ENCODE measurements at places on chromosomes 2 and 18.
A peak's percentile ranks its signal among the peaks of the same experiment; 100 is the strongest.

GRCh38 chr18:58015065-58015780 lies 28.8 kb upstream of the NEDD4L start:
- DNase-seq = no peak

- DNase-seq = no peak
Observed at GRCh38 chr2:237062585-237062984, 23.1 kb upstream of the COPS8 start.

- no peak for DNase-seq
Observed at GRCh38 chr2:85718009-85718391, 23.8 kb downstream of the GNLY start.

GRCh38 chr2:12733846-12734245 lies 17.1 kb downstream of the TRIB2 start:
- DNase-seq = no peak

DNA sequence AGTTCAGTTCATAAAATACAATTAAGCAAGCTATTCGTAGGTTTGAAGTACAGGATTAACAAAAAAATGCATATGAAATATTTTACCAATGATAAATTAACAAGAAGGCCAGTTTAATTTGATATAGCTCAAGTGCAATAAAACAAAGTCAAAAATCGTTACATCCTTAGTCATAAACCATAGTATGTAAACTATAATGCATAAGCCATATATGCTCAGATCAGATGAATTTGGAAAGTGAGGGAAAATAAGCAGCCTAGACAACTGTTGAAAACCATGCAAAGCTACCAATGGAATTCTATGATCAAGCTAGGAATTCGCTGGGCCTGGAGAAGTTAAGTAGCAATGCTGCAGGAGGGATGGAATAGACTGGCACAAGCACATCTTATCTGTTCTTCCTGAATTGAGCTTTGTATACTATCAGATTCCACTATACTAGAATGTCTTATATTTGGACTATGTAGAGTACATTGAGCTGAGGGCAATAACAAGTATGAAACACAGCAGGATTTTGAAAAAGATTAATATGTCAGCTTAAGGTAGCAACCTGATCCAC lies 682.0 kb downstream of the IRS1 start:
- no peak for DNase-seq

- DNase-seq = no peak
Observed at GRCh38 chr2:125730921-125731320, 925.0 kb upstream of the GYPC start.

DNA sequence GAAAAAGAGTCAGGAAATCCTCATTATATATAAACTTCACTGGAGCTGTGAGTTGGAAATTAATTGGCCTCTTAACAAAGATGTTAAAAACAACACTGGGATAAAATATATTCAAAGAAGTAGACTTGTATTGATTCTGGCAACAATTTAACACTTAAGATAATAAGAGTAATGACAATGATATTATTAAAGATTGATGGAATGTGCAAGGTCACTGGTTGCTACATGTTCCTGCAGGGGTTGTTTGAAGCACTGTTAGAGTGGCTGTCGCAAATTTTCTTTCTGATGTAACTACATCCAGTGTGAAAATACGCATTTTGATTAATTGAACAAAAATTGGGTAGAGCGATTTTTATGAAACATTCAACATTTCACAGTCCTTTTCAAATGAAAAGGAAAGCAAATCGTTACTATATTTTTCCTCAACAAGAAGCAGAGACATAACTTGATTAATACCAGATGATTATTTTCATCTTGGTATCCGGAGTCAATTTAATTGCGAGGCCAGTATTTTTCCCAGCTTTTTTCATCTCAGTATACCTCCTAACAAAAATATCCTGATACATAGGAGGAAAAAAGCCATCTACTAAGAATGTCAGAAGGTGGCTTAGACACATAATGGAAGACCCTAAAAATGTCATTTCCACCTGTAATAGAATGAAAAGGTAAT lies 6.1 kb downstream of the PTGR3 start:
- no peak for DNase-seq

GRCh38 chr18:45316127-45316526 lies 299.1 kb upstream of the SLC14A2 start:
- no peak for DNase-seq

GRCh38 chr2:108635630-108636354 lies 83.5 kb upstream of the RANBP2 start:
- DNase-seq = no peak

GRCh38 chr2:157486596-157487270 lies 42.8 kb upstream of the CYTIP start:
- DNase-seq = no peak

DNA sequence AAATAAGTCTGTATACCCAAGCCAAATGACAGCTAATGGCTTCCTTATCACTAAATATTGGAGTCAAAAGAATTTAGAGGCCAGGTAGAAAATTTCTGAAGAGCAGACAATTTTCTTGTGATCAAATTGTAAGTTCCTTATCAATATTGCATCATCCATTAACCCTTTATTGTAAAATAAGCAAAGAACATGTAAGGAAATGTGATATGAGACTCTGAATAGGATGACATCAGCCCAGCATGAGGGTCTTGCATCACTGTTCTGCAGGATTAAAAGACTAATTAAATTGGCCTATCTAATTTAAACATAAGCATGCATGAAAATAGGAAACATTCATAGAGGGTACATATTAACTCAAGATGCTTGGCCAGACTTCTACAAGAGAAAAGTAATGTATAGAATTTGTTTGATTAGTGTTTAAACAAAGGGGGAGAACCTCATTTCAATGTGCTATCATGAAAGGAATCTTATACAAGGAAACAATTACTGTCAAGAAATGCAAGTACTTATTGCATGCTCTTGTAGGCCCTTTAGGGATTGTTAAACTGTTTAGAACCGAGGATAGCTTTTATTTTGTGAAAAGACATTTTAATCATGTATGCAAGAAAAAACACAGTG lies 302.9 kb downstream of the PRKCE start:
- no peak for DNase-seq

DNA sequence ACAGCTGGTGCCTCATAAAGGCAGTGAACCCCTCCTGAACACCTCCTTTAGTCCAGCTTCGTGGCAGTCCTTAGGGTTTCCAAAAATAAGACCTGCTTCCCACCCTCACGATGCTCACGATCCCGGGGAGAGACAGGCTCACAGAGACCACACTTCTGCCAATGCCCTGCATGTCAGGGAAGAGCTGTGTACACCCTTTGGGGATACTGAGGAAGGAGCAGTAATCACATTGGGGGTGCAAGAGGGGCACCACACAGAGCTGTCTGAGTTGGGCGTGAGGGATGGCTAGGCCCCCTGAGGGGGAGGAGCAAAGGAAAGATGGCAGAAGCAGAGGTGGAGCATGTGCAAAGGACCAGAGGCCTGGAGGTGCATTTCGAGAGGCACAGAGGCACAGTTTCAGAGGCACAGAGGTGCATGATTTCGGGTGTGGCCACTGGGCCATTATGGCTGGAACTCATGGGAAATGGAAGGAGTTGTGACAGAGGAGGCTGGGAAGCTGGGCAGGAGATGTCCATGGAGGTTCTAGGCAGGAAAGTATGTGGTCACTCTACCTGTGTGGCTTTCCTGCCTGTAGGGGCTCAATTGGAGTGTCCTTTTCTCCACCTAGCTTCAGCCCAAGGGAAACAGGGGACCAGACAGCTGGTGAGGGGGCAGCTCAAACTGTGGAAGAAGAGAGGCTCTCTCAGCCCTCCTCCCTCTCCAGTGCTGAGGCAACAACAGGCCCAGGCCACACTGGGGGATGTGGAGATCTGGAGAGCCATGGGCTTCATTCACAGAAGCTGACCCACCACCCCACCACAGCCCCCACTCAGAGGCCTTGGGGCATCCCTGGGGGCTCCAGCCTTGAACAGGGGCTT lies 115.9 kb downstream of the CAPN13 start:
- DNase-seq = no peak

GRCh38 chr2:224925061-224925809 lies 117.0 kb downstream of the DOCK10 start:
- no peak for DNase-seq

- no peak for DNase-seq
Observed at GRCh38 chr18:65817178-65817577, 66.4 kb downstream of the CDH7 start.

DNA sequence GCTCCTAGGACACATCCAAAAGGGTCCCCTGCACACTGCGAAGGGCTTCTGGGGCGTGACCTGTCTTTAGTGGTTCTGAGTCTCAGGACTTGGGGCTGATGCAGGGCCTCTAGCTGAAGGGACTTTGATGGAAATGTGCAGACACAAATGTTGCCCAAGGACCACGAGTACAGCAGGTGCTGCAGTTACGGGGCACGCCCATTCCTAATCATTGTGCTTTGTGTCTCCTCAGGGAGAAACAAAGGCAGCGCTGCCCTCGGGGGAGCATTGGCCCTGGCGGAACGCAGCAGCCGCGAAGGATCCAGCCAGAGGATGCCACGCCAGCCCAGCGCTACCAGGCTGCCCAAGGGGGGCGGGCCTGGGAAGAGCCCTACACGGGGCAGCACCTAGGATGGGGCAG lies 8.0 kb downstream of the TUBA3E start:
- no peak for DNase-seq

GRCh38 chr2:66443186-66443978 lies 8.5 kb downstream of the MEIS1 start:
- DNase-seq = no peak

DNA sequence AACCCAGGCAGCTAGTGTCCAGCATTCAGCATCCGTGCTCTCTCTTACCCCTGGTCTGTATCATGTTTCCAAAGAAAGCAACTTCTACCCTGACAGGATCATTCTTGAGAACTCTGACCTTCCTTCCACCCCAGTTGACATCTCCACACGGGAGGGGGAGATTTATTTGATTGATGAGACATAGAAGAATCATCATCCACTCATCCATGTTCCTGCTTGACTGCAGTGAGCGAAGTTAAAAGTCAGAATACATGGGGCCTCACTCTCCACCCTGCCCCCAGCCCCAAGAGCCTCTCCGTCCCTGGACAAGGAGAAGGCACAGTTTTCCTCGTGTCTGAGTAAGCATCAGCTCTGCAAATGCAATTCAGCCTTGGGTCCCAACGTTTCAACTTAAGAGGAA lies 356.0 kb upstream of the TNP1 start:
- no peak for DNase-seq

GRCh38 chr2:19800796-19801195 lies 101.0 kb downstream of the TTC32 start:
- no peak for DNase-seq

GRCh38 chr2:118242216-118242615 lies 153.9 kb downstream of the INSIG2 start:
- DNase-seq = no peak

DNA sequence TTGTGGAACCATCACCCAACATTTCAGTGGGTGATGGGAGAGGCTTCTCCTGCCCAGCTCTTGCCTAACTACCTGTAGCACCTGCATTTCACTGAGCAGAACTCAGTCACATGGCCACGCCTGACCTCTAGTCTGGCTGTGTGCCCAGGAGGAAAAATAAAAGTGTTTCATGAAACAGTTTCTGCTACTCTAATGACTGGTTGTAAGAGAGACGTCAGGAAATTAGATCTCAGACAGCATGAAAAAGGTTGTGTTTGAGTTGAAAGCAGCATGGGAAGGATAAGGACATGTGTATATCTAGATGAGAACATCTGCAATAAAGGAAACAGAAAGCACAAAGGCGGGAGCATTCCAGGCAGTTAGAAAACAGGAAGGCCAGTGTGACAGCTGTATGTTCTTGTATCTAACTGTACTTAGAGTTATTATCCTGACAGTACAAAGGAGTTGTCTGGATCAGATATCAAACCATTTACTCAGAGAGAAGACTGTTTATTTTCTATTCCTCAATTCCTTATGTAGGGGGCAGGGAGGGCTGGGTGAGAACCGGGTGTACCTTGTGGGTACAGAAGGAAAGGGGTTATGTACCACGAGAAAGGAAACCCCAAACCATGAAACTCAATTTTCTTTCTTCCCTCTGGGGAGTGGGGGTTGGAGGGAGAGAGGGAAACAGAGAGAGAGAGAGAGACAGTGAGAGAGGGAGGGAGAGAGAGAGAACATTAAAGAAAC lies 307.4 kb upstream of the VWC2L start:
- DNase-seq = peak; percentile 50

GRCh38 chr2:63735263-63735662 lies 106.4 kb upstream of the UGP2 start:
- DNase-seq = no peak

Measured in NCI-H1092 (cell line).